Activated CD4-positive, CD25-positive, alpha-beta regulatory T cell treated with anti-CD3 and anti-CD28 coated beads, Interleukin-2, amount 50 U/mL, for 72 hours (primary cell): ENCODE measurements at places on chromosomes 7 and 10.

DNA sequence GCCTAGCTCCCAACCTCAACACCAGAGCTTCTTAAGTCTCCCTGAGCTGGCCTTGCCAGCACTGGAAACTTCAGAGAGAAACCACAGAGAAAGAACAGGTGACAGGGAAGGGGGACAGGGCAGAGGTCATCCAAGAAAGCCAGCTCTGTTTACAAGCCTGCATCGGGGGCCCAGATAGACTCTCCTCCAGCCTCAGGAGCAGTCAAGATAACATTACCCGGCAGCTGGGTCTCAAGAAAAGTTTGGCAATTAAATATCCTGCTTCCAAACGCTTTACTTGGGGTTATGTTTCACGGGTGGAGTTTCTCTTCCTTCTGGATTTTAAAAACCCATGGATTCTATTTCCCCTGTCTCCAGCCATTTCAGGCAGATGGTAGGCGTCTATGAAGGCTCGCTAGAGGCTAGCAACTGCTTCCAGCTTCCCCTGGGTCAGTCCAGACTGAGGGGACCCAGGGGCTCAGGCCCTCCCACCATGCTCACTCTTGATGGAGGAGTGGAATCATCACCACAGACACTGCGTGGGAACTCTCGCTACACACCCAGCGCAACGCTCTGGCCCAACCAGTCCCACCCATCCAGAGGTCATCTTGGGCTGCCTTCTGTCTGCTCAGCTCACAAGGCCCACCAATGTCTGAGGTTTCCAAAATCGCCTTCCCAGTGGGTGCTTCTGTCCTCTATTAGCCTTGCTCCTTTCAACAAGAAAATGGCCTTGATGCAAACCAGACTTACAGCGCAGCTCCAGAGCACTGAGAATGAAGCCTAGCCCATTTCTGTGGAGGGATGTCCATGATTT is 48.8 kb downstream of the SH3PXD2A start:
- DNase-seq: no peak

GRCh38 chr10:75347186-75347585 is 54.4 kb downstream of the ZNF503 start:
- DNase-seq: no peak

DNA sequence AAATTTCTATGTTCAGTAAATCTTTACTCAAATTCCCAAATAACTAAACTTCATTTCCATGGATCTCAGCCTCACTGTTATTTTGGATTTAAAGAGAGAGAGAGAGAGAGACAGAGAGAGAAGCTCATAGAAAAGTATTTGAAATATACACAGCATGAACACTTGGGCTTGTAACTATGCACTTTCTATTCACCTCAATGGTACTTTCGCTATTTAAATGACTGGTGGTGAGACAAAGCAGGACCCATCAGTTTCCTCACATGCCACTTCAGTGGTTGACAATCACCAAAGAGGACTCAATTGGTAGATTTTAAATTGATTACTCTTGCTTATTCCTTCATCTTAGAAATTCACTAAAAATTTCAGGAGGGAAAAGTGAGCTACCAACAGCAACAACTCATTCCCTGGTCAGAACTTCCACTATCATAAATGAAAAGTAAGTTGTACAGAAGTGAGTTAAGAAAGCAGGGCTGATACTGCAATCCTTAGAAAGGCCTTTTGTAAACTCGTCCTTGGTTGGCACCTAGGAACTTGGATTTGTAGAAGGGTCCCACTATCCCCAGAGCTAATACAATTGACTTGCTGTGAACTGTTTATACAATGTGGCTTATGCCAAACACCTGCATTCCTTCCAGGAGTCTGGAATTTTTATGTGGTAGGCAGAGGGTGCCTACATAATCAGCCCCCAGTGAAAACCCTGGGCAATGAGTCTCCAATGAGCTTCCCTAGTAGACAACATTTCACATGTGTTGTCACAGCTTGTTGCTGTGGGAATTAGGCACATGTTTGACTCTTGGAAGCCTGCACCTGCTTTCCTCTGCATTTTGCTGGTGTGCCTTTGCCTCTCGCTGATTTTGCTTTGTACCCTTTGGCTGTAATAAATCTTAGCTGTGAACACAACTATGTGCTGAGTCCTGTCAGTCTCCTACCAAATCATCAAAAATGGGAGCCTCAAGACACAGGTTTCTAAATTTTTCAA is 10.8 kb downstream of the ERLIN1 start:
- DNase-seq: no peak

DNA sequence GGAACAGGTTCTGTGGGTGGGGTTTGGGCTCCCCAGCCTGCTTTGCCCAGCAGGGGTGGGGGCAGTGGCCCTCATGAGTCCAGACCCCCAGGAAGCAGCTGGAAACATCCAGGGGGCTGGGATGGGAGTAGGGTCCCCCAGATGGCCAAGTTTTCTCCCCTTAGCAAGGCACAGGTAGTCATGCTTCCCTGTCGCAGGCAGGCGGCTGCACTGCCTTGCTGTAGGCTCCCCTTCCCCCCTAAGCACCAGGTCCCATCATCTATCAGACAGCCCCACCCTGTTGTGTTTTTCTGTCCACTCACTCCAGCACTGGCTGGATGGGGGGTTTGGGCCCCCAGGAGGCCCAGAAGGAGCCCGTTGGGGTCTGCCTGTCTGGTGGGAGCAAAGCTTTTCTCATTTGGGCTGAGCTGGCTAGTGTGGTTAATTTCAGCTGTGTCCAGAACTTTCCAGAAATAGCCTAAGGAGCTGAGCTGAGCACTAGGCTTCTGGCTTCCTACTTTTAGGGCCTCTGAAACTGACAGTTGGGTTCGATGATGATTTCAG is 7.9 kb downstream of the BRI3 start:
- DNase-seq: no peak

GRCh38 chr7:19747740-19748339 is 25.6 kb downstream of the TMEM196 start:
- DNase-seq: no peak

DNA sequence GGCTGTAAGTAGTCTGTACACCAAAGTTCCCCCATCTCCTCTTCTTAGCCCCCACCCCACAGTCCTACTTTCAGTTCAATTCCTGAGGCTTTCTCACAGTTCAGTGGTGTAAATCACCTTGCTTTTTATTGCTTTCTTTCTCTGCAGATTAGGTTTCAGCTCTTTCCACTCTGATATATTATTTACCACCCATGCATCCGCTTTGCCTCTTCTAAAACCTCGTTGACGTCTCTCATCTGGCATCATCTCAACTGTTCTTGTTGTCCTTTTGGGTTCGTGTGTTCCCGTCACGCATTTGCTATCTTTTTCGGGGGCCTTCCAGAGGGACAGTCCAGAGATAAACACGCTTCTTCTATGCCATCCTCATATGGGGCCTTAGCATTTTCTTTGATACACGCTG is 597.9 kb upstream of the DPP6 start:
- DNase-seq: no peak

- DNase-seq: no peak
These were observed 384.7 kb downstream of the ANKRD7 start for GRCh38 chr7:118609207-118609606.

DNA sequence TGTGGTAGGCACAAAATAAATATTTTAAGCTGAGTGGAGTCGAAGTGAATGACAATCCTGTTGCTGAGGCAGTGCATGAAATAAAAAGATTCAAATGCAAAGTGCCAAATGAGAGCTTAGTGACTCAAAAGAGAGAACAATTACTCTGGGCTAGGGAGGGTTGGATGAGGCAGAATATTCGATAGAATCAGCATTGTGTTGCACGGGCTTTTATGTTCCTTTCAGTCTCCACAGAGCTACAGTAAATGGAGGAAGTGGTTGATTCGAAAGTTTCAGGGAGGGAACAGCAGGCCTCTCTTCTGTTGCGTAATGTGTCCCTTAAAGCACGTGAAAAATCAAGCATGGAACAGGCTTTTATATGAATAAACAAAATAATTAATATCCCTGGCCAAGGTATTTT is 599.3 kb upstream of the CELF2 start:
- DNase-seq: no peak

GRCh38 chr10:110304394-110304779 is 333 bp downstream of the SMNDC1 start:
- DNase-seq: no peak

DNA sequence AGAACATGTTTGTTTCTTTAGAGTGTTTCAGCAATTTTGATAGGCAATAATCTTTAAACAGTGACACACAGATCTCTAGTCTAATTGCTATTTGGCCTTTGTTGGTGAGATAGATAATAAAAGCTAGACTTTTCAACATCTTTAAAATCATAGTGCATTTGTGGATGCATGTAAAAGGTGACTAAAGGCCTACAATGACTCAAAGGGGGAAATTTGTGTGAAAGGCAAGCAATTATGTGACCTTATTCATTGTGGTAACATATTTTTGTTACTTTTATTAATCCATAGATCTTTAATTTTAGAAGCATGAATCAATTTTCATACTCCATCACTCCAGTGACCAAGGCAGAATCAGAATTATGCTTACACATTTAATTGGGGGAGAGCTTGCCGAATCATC is 299.7 kb downstream of the DGKB start:
- no peak for DNase-seq

DNA sequence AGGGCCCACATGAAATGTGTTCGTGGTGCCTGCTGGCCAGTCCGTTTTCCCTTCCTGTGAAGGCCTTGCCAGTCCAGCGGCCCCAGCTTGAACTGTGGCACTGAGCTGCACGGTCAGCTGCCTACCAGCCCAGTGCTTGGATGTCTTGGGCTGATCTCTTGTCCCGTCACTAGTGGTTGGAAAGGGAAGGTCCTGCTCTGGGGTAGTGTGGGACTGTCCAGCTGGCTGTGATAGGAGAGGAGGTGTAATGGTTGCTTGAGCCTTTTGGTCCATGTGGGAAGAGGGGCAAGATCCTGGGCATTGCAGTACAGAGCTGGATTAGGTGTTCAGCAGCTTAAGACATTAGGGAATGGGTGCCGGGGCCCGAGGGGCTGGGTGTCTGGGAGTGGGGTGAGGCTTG is 15.0 kb downstream of the BUD23 start:
- DNase-seq: no peak

DNA sequence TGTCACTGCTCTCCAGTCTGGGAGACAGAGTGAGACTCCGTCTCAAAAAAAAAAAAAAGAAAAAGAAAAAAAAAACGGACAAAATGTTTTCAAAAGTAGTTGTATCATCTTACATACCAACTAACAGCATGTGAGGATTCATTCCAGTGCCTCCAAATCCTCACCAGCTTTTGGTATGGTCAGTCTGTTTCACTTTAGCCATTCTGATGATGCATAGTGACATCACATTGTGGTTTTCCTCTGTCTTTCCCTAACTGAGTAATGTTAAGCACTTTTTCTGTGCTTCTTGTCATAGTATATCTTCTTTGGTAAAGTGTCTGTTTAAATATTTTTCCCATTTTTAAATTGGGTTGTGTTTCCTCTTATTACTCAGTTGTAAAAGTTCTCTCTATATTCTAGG is 251.4 kb upstream of the CTBP2 start:
- DNase-seq: no peak

- no peak for DNase-seq
These were observed 106.0 kb downstream of the ADARB2 start for GRCh38 chr10:1631282-1631681.

DNA sequence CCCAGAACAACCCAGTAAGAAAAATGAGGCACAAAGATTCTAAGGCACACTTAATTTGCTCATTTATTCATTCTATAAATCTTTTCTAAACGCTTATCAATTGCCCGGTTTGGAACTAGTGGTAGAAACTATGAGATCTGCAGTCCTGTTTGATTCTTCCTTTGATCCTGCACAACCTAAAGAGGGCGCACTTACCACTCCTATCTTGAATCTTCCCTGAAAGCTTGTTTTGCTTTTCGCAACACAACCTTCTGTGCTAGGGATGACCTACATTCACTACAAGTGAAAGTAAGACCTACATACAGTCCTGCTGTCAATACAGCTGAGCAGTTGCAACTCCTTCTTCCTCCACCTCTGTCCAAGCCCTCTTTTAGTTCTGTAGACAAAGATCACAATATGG is 12.6 kb upstream of the ARL4A start:
- DNase-seq: no peak

DNA sequence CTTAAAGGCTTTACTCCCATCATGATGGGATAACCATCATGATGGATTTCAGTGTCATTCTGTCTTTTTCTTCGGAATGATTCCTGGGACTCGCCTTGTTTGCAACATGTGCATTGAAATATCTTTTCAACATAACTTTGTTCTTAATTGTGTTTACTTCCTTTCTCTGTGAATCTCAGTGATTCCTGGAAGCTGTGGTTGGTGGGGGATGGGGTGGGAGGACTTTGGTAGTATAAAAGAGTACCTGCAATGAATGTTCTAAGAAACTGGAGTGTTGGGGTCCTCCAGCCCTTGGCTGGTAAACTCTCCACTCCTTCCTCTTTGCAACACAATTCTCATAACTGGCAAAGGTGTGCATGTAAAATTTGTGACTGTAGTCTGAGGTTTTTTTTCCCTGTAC is 11.5 kb upstream of the SH2D4B start:
- no peak for DNase-seq

DNA sequence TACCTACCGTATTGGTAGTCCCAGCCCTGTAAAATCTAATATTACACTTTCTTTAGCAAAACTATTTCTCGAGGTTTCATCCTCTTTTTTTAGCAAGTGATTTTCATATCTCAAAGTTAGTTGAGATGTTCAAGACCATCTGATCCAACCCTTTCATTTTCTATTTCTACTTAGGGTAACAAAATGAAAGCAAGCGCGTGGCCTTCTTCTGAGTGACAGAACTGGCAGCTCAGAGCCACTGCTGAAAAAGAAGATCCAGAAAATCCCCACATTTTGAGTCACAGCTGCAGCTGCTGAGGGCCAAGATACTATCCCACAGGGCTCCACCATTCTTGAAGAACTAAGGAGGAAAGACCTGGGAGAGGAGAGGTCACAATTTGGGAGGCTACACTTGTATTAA is 24.8 kb upstream of the ZNF800 start:
- no peak for DNase-seq

GRCh38 chr7:845731-846130 is 13.5 kb downstream of the SUN1 start:
- DNase-seq: no peak

- no peak for DNase-seq
These were observed 9.1 kb upstream of the JAKMIP3 start for GRCh38 chr10:132056663-132057062.

DNA sequence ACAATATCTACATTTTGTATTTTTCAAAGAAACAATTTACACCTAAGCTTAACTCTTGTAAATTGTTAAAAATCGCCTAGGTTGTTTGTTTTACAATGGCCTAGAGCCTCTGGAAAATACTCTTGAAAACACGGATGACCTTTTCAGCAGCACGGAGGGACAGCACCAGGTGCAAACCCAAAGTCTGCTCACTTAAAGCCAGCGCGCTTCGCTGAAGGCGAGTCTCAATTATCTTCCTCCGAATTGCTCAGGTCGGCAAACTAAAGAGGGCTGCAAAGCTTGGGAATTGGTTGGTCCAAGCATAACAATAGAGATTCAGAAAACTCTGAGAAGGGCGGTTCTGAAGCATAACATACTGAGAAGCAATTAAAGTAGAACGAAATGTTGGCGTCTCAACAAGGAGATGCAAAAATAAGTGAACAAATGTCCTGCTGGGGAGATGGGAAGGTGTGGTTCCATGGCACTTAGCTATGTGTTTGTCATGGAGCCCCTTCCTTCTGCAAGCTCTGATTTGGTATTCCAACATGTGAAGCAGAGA is 139.9 kb upstream of the PITRM1 start:
- no peak for DNase-seq
